Occipital lobe (tissue), 3 donors: ENCODE measurements at places on chromosomes 3 and 15.
A peak's percentile ranks its signal among the peaks of the same experiment; 100 is the strongest.

- DNase-seq, result no peak
Measured at GRCh38 chr3:117990627-117991026, 1044.0 kb downstream of the IGSF11 start.

DNA sequence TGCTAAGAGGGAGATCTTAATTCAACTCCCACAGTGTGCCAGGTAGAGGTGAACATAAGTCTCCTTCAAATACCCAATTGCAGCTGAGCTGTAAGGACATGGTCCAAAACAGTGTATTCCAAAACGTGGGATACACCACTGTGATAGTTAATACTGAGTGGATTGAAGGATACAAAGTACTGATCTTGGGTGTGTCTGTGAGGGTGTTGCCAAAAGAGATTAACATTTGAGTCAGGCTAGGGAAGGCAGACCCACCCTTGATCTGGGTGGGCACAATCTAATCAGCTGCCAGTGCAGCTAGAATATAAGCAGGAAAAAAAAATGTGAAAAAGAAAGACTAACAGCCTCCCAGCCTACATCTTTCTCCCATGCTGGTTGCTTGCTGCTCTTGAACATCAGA lies 45.1 kb upstream of the PHLDB2 start:
- no peak for DNase-seq

GRCh38 chr3:14304101-14305045 lies 98.0 kb upstream of the SLC6A6 start:
- no peak for DNase-seq

- no peak for DNase-seq
Measured at GRCh38 chr3:60226912-60227311, 1024.3 kb downstream of the FHIT start.

DNA sequence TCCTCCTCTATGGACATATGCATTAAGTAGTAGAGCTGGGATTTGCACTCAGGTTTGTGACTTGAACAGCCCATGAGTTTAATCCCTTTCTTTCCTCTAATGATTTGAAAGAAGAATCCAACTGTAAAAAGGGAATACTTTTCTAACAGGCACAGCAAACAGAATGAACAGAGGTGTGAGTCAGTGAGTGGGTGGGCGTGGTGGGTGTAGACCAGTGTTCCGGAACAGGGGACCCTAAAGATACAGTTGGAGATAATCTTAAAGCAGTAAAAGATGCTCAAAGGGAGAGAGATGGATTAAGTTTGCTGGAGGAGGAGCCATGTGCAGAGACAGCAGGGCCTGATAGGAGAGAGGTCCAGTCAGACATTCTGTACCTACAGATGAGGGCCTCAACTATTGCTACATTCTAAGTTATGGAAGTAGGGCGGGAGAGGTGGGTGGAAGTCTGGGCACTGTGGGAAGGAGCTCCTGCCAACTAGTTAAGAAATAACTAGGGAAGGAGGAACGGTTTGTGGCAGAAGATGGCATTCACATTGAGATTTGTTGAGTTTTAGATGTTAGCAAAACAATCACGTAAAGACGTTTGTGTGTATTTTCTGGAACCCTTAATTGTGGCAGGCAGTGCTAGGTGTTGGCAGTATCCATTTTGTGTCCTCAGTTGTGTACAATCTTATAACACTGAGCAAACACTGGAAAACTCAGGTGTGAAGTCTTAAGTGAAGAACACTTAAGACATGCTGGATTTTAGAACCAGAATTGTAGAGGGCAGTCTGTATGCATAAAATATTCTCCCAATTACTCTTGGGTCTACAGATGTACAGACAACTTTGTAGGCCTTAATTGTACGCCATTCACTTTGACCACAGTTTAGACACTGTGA lies 511.0 kb downstream of the GRM7 start:
- peak; percentile 32 for DNase-seq

DNA sequence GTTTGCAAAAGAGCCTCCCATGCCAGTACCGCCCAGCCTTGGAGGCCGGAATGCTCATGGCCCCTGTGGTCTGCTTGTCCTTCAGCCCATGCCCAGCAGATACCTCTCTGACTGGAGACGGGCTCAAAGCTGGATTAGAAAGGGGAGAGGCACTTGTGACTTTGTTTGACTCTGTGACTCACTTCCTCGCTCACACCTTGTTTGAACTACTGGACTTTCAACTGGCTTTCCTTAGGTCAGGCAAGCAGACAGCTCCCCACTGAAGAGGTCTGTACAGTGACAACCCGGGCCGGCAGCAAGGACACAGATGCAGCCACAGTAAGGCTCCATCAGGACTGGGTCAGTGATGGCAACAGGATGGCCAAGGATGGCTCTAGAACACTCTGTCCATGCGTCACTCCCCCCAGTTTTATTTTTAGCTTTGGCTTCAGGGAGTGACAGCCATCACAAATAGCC lies 98.6 kb upstream of the ABHD17C start:
- no peak for DNase-seq

- no peak for DNase-seq
Measured at GRCh38 chr3:72338082-72338941, 509.9 kb downstream of the SHQ1 start.
